GM12892 (cell line): ENCODE measurements at places on chromosomes 6 and 20.

GRCh38 chr20:9498322-9498721 is 16.1 kb upstream of the LAMP5 start:
- DNase-seq = no peak

GRCh38 chr20:14885661-14886060 is 548.2 kb upstream of the FLRT3 start:
- no peak for DNase-seq

DNA sequence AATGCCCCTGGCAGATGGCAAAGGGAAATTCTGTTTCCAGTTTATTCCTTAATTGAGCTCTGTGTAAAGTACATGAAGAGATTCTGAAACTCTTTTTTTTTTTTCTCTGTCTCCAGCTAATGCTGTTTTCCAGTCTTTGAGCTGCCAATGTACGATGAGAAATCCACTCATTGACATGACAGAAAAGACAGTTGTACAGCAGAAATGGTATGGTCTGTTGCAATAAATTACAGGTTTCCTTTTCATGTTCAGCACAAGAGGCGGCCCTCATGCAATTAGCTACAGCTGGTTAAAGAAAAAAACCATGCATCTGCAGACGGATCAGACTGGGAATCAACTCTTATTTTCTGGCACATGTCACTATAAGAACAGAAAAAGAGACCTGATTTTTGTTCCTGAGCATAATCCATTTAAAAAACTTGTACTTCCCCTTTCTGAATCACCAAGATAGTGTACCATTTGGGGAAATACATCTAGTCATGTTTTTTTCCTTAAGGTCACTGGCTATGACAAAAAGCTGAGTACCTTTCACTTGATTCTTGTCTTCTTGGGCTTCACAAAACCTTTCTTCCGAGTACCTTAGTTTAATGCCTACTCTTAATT is 289.8 kb upstream of the PREP start:
- no peak for DNase-seq

DNA sequence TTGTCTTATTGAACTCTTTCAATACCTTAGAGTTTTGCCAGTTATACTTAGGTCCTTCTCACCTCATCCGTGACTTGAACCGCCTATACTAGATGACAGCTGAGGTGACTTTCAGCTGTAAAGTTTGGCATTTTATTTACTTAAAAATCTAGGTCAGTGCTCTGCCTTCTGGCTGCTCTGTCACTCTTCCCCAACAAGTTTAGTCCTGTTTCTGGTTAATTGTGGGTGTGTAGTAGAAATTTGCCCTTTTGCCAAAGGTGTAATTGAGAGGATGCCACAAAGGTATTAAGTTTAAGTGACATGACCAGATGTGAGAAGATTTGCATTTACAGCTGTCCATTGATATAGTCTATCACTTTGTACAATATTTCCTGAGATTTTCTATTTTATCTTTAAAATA is 106.2 kb downstream of the FARS2 start:
- DNase-seq = no peak

- no peak for DNase-seq
These were observed 7.1 kb downstream of the CABLES2 start for GRCh38 chr20:62400021-62400420.

DNA sequence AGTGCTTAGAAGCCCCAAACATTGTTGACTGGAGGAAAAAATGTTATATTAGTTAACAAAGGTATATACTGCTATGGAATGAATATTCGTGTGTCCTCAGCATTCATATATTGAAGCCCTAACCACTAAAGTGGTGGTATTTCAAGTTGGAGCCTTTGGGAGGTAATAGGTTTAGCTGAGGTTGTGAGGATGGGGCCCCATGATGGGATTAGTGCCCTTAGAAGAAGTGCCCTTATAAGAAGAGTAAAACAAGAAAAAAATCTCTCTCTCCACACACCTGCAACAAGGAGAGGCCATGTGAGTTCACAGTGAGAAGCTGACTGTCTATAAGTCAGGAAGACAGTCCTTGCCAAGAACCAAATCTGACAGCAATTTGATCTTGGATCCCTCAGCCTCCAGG is 761.7 kb upstream of the FLRT3 start:
- DNase-seq = no peak

DNA sequence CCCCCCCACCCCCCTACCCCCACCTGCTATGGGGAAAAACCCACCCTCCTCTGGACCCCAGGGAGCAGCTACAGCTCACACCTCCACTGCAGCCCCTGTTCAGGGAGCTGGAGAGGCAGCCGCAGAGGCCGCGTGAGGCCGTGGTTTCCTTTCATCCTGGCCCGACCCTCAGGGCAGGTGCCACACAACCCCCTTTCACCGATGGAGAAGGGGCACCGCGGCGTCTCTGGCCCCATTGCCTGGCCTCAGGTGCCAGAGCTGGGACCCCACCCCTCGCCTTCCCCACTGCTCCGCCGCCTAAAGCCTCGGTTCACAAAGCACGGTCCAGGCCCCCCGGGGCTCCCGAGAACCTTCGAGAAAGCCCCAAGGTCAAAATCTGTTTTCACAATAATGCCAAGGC is 11.8 kb upstream of the KCNQ2 start:
- DNase-seq = no peak

DNA sequence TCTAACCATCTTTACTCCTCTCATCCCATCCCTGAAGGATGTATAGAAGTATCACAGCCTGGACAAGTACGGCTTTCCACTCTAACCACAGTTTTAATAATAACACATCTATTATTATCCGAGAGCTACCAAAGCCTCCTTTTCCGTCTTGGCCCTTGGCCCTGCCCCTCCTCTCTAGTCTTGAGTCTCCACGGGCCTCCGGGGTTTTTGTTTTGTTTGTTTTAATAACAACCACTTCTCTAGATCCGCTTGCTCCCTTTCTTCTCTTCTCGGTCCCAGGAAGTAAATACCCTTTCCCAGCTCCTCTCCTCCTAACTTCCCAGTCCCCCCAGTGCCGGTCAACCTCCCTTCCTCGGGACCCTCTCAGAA is 661 bp downstream of the LCA5 start:
- no peak for DNase-seq
